Smooth muscle cell of trachea (primary cell): ENCODE measurements at places on chromosomes 1 and 21. TPM values are rescaled to one million over a fixed set of nuclear protein-coding genes. Genes with fewer than 3 reads are reported as not detected.

Gene DNAJC28
- total RNA-seq: 1.3 and 3.2 TPM in 2 replicates

Gene USH2A
- under 0.01 TPM in 1 of 2 replicates, not detected in the other for total RNA-seq

Gene RHD
- not detected in 2 replicates for total RNA-seq

Gene PRAMEF5
- total RNA-seq: not detected in 2 replicates

Gene PROK1
- total RNA-seq: not detected in 2 replicates
